ENCODE measurements at places on chromosomes 12 and 14. TPM values are rescaled to one million over a fixed set of nuclear protein-coding genes. Genes with fewer than 3 reads are reported as not detected.

PLEK2 gene
- total RNA-seq, result 5.1 TPM

GRCh38 chr14:25103820-25104219 is 53.9 kb upstream of the STXBP6 start:
- no peak for DNase-seq

- DNase-seq, result no peak
Observed at GRCh38 chr12:132363661-132364347, 34.4 kb upstream of the GALNT9 start.

DNA sequence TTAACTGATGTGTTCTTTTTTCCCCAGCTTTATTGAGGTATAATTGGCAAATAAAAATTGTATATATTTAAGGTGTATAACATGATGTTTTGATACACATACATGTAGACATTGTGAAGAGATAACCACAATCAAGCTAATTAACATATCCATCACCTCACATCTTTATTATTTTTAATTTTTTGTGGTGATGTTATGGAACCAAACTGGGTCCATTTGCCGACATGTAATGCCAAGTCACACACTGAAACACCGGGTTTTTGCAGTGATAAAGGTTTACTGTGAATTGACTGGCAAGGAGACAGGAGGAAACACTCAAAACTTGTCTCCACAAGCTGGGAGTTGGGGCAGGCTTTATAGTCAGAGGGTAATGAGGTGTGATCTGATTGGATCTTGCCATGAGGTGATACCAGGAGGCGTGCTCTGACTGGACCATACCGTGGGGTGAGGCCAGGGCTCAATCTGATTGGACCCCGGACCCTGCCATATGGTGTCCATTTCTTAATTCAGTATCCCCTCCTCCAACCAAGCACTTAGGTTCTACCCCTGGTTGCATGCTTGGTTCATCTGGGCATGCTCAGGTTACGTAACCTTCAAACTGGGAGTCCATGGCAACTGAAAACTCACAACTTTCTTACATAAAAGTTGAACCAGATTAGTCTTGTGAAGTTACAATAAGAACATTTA is 11.8 kb upstream of the WSCD2 start:
- DNase-seq, result no peak

- no peak for DNase-seq
Observed at GRCh38 chr12:89373763-89374572, 21.7 kb upstream of the DUSP6 start.

Measured in activated CD4-positive, alpha-beta T cell treated with anti-CD3 and anti-CD28 coated beads for 36 hours (primary cell).